ENCODE measurements at places on chromosomes 11 and 22.

GRCh38 chr22:22030493-22031182, 48.1 kb upstream of the TOP3B start:
- no peak for DNase-seq

DNA sequence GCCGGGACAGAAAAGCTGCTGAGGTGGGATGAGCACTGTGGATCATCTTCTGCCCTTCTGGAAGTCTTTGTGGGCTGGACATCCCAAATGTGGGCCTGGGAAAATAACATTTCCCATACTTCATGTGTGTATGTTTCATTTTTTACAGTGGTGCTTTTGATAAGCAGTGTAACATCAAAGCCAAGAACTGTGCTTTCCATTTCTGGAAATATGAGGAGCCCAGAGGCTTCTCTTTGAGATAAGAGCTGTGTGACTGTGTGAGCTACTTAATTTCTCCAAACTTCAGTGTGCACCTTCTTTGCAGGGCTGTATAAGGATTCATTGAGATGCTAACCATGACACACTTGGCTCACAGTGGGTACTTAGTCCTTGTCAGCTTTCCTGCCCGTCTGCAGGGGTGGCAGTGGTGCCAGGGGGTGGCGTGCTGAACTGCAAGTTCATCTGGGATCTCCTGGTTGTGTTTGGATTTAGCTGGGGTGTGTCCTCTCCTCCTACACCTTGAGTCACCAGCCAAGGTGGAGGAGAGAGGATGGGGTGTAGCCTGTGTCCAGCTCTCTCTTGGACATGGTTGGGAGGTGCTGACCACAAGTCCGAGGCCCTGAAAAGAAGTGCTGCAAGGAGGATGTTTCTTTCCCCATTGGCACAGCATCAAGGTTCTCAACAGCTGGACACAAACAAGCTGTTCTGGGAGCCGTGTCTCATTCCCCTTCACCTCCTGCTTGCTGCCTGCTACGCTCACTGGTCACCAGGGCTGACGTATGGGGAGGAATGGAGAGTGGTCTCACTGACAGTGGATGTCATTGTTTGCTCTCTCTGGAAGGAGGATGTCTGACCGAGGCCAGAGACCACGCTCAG, 139.4 kb downstream of the TEAD1 start:
- no peak for DNase-seq

DNA sequence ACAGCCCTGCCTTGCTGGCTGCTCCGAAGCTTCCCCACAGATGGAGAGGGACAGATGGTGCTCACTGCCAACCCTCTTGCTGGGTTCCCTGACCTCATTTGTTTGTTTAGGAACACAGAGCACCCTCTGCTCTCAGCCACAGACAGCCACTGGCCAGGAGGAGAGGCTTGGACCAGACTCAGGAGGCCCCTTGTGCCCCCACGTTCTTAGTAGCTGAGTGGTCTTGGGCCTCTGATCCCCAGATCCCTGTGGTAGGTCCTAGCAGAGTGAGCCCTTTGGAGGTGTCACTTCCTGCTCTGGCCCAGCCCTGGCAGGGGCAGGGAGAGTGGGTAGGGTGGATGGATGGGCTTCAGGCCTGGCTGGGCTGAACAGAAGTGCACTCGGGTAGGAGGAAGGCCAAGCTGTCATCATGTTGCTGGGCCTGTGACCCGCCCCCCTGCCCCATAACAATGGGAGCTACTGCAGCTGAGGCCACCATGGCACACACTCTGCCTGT, 84.0 kb downstream of the DHCR7 start:
- DNase-seq: no peak

DNA sequence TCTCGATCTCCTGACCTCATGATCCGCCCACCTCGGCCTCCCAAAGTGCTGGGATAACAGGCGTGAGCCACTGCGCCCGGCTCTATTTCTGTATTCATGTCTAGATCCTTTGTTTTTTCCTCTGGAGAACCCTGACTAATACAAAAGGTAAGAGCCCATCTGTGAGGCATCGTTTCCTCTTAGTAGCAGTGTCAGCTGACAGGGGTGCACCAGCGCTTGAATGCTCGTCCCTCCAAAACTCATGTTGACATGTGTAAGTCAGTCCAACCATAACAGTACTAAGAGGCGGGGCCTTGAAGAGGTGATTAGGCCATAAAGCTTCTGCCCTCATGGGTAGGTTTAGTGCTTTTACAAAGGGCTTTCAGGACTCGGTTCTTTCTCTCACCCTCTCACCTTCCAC, 470.1 kb upstream of the B3GAT1 start:
- no peak for DNase-seq

DNA sequence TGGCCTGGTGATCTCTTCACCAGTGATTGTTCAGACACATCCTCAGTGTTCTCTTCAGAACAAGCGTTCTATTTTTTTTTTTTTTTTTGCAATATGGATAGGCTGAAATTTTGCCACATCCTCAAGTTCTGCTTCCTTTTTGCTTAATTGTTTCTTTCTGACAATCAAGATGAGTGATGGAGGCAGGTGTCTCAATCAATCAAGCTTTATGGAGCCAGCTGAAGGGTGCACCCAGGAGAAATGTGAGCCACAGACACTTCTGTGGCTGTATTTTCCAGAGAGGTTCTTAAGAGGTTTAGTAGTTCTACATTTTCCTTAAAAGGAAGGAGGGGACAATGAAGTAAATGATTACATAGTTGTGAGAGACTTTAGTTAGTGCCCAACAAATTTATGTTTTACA, 43.9 kb upstream of the ASPHD2 start:
- no peak for DNase-seq

DNA sequence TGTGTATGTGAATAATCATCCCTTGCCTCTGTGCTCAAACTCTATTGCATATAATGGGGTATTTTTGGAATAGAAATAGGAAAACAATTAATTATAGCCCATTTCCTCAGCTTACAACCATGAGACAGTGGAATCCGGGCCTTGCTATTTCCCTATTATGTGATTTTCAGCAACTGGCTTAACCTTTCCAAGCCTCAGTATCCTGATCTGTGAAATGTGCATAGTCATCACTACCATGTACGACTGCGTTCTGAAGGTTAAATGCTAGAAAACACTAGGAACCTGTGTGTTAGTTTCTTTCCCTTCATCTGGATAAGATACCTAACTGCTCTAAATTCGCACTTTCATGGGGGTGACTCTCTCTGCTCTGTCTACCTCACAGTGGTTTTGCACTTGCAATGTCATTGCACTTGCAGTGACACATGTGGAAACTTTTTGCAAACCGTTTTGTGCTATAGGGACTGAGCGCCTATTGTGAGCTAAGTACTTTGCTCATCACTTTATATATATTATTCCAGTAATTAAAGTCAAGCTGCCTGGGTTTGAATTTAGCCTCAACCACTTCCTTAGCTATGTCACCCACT, 48.3 kb downstream of the IRAG1 start:
- no peak for DNase-seq

GRCh38 chr11:115700981-115701875, 197.0 kb upstream of the CADM1 start:
- DNase-seq: no peak

DNA sequence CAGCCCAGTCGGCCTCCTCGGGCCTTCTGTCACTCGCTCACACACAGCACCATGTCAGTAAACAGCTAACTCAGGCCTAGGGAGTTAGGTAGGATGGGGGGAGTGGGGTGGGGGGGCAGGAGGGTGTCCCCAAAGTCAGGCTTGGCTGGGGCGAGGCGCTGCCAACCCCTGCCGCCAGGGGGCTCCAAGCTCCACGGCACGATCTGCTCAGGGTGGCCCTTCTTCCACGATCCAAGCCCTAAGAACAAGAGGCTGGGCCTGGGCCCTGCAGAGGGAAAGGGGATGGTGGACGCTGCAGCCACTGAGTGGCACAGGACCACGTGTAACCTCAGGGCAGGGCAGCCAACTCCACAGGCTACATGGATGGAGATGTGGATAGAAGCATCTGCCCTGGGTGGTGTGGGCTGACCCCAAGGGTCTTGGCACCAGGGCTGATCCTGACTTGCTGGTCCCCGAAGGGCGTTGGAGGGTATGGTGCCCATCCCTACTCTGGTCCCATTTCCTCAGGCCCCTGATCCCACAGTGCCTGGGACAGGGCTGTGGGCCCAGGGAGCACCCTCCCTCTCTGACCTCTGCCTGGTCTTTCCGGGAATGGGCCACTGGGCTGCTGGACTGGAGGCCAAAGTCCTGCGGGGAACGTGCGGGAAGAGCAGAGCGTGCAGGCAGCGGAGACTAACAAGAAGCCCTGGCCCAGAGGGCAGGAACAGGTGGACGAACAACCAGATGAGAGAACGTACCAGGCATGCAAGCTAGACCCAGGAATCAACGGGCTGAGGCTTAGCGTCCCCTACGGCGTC, 29.1 kb upstream of the TXNRD2 start:
- DNase-seq: no peak

DNA sequence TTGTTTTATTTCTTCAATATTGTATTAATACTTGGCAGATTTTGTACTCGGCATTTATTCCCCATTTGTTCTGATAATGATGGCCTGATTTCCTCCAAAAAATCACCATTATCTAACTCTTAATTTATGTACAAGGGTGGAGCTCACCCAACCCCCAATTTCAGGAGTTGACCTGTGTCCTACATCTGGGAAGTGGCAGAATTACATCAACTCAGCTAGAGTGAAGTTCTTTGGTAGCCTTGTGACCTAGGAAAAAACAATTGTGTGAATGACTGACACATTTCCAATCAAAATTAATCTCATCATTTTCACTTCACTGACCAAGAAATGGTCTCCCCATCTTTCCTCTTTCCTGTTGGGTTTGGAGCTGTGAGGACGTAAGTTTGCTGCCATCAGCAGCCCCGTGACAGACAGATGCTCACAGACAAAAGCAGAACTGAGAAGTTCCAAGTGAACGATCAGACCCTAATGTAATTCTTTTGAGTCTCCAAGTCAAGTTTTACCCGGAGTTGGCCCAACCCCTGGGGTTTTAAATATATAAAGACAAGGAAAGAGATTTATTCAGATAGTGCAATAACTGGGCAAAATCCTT, 16.6 kb upstream of the MS4A6E start:
- no peak for DNase-seq

DNA sequence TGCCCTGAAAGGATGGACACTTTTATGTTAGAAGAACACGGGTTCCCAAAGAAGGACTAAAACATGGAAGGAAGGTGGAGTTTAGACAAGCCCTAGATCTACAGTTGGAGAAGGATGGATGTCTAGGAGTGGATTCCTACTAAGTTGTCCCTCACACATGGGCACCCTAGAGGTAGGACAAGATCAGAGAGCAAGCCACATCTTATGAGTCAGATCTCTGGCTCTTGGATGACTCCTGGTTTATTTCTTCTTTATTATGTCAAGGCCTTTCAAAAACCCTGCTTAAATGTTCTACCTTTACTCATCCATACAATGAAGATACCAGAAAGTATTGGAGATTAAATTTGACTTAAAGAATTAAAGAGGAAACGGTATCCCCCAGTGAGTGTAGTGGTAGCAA, 34.4 kb downstream of the PRCP start:
- DNase-seq: no peak

- DNase-seq: no peak
Measured at GRCh38 chr11:44842220-44842619, 108.5 kb downstream of the TP53I11 start.

GRCh38 chr11:69437001-69437875, 44.2 kb upstream of the LINC01488 start:
- no peak for DNase-seq

DNA sequence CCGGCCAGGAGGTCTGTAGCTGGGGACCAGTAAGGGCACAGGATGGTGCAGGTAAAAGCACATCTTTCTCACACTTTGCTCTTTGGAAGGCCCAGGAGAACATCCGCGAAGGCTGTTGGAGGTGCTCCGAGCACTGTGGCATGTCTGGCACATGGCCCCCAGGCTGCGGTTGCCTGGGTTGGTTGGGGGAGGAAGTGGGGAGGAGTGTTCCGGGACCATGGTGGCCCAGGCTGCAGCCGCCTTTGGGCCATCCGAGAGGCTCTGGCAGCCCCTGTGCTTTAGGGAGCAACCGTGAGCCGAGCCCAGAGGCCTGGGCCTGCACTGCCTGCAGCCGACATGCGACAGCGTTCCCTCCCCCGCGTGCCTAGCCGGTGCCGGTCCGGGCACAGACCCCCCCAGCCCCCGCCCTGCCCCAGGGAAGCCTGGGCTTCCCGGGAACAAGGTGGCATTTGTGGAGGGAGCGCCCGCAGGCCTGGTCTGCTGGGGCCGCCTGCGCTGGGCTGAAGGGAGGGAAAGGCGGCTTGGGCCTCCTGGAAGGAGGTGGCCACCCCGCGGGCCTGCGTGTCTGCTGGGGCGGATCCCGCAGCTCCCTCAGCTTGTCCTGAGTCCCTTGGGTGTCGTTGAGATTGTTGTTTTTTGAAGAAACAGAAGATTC, 57.9 kb downstream of the GRAMD4 start:
- no peak for DNase-seq

DNA sequence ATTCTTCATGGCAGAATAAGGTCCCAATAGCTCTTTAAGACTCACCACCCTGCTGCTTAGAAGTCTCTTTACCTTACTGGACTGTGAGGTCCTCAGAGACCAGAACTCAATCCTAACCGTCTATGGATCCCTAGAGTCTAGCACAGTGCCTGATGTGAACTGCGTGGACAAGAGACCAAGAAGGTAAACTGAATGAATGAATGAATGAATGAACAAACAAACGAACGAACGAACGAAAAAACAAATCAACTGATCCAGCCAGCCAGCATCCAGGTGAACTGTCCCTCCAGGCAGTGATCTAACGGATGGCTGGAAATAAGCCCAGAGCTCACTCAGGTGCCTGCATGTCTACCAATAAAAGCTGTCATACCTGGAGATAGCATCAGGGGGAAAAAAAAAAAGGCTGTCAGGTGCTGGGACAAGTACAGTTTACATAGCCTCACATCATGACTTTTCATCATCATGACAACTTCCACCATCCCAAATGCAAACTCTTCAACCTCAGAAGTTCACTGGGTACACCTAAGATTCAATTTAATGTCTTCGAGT, 59.8 kb downstream of the PACSIN2 start:
- DNase-seq: no peak

- DNase-seq: no peak
Measured at GRCh38 chr22:30763815-30764673, 69.4 kb downstream of the OSBP2 start.

DNA sequence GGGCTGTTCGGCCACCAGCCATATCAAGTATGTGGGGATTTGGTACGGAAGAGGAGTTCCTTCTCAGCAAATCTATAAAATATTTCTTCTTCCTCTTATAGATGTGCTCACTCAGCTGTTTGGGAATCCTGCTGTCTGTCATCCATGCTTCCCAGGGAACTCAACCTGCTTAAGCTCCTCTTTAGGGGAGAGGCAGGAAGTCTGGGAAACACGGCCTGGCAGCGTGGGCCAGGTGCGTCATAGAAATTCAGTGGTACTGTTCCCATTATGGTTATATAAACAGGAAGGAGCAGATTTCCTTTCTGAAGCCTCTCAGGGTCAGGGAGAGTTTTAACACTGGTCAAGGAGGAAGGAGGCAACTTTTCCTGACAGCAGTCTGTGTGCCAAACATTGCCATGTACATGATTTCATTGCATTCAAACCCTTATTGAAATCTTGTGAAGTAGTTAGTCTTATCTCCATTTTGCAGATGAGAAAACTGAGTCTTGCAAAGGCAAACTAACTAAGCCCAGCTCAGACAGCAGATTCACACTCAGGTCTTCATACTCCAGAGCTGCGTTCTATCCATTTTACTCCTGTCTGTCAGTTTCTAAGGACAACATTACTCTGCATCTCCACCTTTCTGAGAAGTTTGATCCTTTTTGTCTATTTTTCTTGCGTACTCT, 35.4 kb upstream of the AMOTL1 start:
- DNase-seq: no peak

- no peak for DNase-seq
Measured at GRCh38 chr11:32396991-32397390, 38.3 kb downstream of the WT1 start.

Data from esophagus squamous epithelium (tissue), 5 donors.